ENCODE measurements at places on chromosomes 11 and 22.

- no peak for DNase-seq
These were observed 83.6 kb downstream of the ENTHD1 start for GRCh38 chr22:39809772-39810557.

GRCh38 chr11:70546191-70546940, 148.0 kb downstream of the CTTN start:
- no peak for DNase-seq

GRCh38 chr22:42957958-42958357, 57.0 kb downstream of the PACSIN2 start:
- no peak for DNase-seq

DNA sequence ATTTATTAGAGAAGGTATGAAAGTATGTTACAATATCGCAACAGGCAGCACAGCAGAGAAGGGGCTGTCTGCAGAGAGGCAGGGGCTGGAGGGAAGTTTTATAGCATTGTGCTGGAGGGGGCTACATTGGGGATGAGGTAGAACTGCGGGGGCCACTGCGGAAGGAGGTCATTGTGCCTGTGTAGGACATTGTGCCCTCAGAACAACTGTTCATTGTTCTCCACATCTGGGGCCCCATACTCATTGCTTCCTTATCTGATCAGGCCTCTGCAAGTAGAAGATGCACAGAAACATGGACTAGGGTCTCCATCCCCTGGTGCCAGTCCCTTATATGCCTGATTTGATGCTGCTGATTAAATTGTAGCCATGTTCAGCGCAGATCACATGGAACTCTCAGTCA, 12.1 kb downstream of the NADSYN1 start:
- no peak for DNase-seq

DNA sequence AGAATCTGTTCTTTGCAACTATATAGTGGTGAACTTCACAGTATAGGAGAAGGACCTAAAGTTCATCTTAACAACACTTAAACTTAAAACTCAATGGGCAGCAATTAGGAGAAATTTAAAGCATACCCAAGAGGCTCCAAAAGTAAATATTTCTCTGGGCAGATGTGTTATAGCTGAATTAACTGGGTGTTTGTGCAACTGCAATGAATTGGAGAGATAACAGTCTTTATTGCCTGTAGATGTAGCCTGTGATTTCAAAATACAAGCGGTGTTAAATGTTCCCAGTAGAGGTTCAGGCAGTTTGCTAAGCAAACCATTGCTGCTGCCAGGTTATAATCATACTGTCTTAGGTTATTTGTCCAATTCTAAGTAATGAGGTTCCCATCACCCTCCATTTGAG, 294.1 kb upstream of the MTNR1B start:
- no peak for DNase-seq

GRCh38 chr11:72921028-72921716, 107.0 kb downstream of the ATG16L2 start:
- DNase-seq = no peak

GRCh38 chr11:22089609-22090008, 103.3 kb upstream of the ANO5 start:
- DNase-seq = no peak

DNA sequence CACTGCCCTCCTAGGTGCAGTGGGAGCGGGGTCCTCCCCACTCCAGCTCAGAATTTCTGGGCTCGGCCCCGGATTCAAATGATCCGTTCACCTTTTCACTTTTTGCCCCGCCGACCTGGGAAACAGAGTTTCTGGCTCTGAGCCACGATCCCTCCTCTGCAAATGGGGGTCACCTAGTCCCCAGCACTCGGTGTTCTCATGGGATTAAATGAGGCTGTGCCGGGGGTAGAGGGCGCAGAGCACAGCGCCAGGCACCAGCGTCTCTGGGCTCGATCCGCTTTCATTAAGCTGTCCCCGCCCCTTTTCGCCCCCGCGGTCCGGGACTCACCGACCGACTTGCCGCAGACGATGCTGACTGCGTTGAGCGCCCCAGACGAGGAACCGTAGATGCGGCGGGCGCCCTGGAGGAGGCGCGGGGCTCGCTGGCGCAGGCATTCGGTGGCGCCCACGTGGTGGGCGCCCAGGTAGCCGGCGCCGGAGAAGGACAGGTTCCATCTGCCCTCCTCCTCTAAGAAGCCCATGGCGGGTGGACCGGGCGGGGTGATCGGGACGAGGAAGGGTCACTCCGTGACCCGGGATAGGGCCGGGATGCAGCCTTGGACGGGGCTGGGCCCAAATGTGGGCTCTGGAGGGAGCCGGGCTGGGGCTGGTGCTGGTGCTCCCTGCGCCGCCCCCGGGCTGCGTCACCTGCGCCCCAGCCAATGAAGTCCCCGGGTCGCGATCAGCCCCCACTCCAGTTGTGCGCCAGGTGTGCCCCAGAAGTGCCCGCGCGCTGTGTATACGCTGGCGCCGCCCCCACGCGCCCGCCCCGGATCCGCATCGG, at the start of gene PNPLA5:
TSS of gene PNPLA5 (minus strand) at position 654 of the 823 bp plus-strand sequence. CDS start at position 521, 133 bp downstream.
- no peak for DNase-seq

GRCh38 chr11:42778193-42778592, 533.6 kb upstream of the API5 start:
- no peak for DNase-seq

- no peak for DNase-seq
These were observed 160.0 kb upstream of the NCAM1 start for GRCh38 chr11:112801025-112801816.

- DNase-seq = no peak
These were observed 461.4 kb upstream of the KIRREL3 start for GRCh38 chr11:127462065-127462344.

GRCh38 chr22:46163557-46163888, 13.2 kb downstream of the PPARA start:
- no peak for DNase-seq

DNA sequence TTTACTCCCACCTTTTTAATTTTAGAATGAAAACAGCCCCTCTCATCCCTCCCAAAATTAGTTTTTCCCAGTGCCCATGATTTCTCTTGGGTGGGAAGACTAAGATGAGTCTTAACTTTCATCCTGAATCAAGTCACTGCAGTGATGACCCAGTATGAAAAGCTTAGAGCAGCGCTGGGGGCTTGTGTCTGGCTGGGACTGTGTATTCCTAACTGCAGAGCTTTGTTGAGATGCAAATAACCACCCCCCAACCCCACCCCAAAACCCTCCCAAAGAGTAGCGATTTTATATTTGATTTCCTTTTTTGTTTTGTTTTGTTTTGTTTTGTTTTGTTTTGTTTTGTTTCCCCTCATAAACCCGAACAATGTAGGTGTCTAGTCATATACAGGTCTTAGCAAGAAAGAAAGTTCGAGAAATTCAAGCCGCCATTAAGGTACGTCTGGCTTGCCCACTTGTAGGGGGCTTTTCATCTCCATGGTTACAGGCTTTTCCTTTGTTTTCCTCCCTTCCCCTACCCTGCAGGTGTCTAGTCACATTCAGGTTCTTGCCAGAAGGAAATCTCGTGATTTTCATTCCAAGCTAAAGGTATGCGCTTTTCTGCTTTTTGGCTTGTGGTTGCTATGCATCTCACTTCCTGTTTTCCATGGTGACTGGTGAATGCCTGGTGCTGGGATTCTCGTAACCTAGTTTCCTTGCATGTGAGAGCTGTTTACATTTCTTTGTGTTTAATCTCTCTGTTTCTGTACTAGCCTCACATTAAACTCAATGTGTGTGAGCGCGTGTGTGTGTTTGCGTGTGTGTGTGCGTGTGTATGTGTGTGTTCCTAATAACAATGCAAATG, 144.6 kb upstream of the RASSF10 start:
- peak; percentile 23 for DNase-seq

DNA sequence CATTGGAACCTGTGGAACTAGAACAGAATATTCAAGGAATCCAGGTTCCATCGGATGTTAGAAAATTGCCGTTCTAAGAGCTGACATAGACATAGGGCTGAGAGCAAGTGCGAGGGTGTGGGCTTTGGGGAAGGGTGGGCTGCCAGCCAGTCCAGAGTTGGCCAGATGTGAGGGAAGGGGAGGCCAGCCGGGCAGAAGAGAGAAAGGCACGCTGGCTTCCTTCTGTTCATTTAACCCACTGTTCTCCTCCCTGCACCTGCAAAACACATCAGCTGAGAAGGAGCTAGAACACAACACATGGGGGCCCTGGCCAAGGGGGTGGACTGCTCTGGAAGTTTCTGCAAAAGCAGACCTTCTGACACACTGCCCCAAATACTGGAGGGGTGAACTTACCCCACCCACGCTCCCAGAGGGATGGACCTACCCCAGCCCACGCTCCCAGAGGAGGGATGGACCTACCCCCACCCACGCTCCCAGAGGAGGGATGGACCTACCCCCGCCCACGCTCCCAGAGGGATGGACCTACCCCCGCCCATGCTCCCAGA, 98.0 kb downstream of the SHANK2 start:
- no peak for DNase-seq

DNA sequence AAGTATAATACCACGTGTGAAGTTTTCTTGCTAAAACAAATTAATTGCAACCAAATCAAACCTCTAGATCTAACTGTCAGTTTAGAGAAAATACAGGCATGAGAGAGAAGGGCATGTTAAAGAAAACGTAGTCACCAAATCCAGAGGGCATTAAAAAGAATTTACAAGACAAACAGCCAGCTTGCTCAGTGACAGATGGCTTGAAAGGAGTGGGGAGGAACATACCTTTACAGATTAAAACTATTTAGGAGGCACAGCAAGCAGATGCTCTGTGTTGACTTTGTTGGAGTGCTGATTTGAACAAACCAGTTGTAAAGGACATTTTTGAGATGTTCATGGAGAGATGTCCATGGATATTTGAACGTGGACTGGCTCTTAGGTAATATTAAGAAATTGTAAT, 96.9 kb downstream of the ATXN10 start:
- DNase-seq = no peak

GRCh38 chr11:4637662-4638047, 378 bp downstream of the OR51D1 start:
- no peak for DNase-seq

DNA sequence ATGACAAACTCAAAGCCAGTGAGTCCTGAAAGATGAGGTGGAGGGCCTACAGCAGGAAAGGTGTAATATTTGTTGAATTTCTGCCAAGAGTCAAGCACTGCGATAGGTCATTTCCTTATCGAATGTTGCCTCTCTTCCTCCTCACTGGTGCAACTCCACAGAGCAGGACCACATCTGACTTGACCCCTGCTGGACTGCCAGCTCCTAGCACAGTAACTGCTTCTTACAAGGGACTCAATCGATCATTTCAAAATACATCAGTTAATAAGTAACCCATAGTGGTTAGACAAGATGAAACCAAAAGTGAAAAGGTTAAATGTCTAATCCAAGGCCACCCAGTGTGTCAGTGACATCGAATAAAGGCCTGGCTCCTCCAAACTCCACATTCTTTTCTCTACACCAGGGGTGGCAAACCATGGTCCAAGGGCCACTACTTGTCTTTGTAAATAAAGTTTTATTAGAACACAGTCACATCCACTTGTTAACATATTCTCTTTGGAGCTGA, 98.5 kb upstream of the CSNK2A3 start:
- DNase-seq = peak; percentile 92

DNA sequence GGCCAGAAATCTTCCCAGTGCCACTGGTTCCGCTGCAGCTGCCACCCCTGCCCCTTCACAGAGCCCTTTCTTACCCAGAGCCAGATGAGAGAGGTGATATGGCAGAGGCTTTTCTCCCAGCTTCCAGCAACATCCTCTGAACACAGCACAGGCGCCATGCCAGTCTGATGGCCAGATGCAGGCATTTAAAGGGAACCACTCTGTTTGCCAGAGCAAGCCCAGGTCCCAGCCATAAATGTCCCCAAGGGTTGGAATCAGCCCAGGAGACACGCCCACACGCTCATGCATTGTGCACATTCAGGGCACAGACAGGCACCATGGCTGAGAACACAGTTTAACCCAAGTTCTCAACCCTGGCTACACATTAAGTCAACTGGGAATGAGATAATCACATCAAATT, 114.3 kb upstream of the CSNK2A3 start:
- no peak for DNase-seq

DNA sequence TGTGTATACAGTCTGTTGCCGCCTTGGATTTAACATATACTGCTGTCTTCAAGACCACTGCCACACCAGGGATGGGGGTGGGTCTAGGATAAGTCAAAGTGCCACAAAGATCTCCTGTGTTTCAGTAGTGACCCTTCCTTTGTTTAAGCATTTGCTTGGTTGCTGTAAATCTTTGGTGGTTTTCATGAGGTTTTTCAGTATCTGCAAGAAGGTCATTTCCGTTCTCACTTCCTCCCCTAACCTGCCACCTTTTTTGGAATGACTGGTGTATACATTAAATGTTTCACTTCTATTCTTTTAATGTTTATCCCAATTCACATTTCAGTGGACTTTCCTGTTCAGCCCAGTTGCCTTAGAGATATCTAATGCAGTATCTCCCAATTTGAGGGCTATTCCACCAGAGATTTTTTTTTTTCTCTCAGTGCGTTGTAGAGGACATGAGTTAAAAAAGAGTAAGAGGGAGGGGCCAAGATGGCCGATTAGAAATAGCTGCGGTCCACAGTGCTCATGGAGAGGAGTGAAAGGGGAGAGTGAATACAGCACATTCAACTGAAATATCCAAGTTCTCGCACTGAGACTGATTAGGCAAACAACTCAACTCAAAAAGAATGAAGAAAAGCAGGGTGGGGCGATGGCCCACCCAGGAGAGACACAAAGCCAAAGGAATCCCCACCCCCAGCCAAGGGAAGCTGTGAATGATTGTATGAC, 43.2 kb downstream of the USP47 start:
- DNase-seq = no peak

DNA sequence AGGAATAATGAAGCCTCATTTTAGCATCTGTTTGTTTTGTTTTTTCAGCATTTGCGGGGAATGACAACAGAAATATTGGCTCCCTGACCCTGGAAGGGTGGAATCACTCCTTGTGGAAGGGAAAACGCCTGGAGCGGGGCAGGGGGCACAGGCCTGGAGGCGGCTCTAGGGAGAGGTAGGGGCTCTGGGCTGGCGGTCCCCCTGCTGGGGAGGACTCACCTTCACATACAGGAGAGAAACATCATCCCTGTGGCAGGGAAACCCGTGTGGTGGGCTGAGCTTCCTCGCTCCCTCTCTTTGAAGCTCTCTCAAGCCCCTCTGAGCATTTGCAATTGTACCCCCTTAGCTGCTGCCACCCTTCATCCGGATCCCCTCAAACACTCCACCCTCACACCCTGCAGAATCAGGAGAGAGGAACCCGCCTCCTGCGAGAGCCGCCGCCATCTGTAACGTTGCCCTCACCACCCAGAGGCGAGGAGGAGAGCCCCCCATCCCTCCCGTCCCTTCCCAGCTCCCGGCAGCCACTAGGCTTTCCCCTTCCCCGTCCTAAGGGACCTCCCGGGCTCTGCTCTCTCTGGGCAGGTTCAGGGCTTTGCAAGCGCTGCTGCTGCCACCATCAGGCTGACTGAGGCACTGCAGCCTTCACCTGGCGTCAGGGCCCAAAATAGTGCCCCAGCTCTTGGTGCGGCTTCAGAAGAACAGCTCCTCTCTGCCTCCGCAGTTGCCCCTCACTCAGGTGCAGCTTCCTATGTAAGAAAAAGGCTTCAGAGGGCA, 10.4 kb downstream of the KIRREL3 start:
- DNase-seq = peak; percentile 65

DNA sequence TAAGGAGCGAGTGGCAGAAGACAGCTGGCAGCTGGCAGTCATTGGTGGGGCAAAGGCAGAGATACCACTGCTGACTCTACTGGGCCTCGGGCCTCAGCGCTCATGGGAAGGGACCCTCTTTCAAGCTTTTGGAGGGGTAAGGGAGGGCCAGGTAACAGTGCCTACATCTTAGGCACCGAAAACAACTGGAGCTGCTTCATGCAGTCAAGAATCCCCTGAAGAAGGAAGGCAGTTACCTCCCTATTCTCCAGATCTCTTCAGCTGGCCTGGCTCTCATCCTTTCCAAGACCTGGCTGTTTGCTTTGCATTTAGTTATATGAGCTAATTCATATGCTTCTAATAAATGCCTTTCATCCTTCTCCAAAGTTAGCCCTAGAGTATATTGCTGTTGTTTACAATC, 15.8 kb upstream of the ZNF74 start:
- DNase-seq = no peak
